WTC11 (cell line): ENCODE measurements at places on chromosomes 2 and 18. TPM values are rescaled to one million over a fixed set of nuclear protein-coding genes. Genes with fewer than 3 reads are reported as not detected.

DNA sequence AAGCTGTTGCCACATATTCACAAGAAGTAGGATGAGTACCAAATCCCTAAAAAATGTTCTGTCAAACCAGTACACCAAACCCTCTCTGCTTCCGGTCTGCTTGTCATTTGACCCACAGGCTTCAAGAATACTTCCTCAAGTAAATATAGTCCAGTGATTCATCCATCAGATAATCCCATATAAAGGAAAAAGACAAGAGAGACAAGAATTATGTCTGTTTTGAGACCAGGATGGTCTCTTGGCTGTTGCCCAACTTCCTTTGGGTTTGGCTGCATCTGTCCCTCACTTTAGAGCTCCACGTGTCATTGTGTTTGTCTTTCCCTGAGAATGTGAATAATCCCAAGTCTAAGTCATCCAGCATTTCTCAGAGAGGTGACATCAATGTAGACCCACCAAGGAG is 91.5 kb upstream of the NRP2 start:
- no peaks in the 10 kb centered on the region for H3K4me1 ChIP-seq
- no peak for DNase-seq
- H3K36me3 ChIP-seq, result no peaks in the 10 kb centered on the region
- no peak overlapping the region for H3K4me3 ChIP-seq

The TMBIM1 gene
- total RNA-seq, result 23.5 to 30.1 TPM (median 26.5 TPM) in 3 replicates

The SLC11A1 gene
- total RNA-seq, result 0.25 to 0.55 TPM (median 0.31 TPM) in 3 replicates

- DNase-seq, result peak; percentile 57
- no peak overlapping the region for H3K4me3 ChIP-seq
- no peaks in the 10 kb centered on the region for H3K27me3 ChIP-seq
- H3K27ac ChIP-seq, result no peak overlapping the region
- H3K36me3 ChIP-seq, result no peaks in the 10 kb centered on the region
These were observed 33.8 kb downstream of the HS1BP3 start for GRCh38 chr2:20617081-20617575.

DNA sequence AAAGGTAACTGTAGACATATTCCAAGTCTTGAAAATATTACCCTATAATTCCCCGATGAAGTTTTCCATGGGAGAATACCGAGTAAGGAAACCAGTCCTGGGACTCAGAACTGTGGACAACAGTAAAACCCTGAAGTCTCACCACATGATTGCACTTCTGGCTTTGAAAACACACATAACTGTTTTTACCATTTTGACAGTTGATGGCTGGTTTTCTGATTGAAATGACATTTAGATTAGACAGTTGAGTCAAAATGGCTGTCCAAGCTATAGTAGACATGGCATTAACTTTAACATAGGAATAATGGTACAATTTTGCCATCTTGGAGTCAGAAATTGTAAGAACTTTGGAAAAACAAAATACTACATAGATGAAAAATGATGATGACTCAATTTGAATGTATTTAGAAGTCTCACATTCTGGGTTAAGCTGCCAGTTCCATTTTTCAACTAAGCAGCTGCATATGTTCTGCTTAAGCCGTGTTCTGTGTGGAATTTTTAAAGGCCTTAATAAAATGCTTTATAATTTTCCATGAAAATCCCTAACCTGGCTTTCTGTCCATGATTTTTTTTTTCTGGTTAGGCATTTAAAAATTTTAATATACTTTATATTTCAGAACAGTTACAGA is 38.3 kb upstream of the WIPF1 start:
- no peaks in the 10 kb centered on the region for H3K36me3 ChIP-seq
- no peak overlapping the region for H3K27ac ChIP-seq
- H3K4me3 ChIP-seq, result no peak overlapping the region
- H3K27me3 ChIP-seq, result no peaks in the 10 kb centered on the region
- no peak for DNase-seq
- H3K4me1 ChIP-seq, result peaks cover 11% of the 10 kb centered on the region

The SPP2 gene
- not detected in 3 replicates for total RNA-seq

GRCh38 chr2:75277111-75277510 is 77.8 kb upstream of the TACR1 start:
- no peak overlapping the region for H3K4me3 ChIP-seq
- H3K4me1 ChIP-seq, result peaks cover 30% of the 10 kb centered on the region
- H3K36me3 ChIP-seq, result no peaks in the 10 kb centered on the region
- H3K27ac ChIP-seq, result no peak overlapping the region

The TMEM37 gene
- 7.6 to 9.6 TPM (median 8.5 TPM) in 3 replicates for total RNA-seq

- H3K4me1 ChIP-seq, result peaks cover 67% of the 10 kb centered on the region
- peaks cover 28% of the 10 kb centered on the region for H3K27me3 ChIP-seq
- peak; percentile 59 for DNase-seq
- H3K27ac ChIP-seq, result no peak overlapping the region
- no peaks in the 10 kb centered on the region for H3K36me3 ChIP-seq
These were observed 82.2 kb downstream of the CELF4 start for GRCh38 chr18:37483221-37483971.

DNA sequence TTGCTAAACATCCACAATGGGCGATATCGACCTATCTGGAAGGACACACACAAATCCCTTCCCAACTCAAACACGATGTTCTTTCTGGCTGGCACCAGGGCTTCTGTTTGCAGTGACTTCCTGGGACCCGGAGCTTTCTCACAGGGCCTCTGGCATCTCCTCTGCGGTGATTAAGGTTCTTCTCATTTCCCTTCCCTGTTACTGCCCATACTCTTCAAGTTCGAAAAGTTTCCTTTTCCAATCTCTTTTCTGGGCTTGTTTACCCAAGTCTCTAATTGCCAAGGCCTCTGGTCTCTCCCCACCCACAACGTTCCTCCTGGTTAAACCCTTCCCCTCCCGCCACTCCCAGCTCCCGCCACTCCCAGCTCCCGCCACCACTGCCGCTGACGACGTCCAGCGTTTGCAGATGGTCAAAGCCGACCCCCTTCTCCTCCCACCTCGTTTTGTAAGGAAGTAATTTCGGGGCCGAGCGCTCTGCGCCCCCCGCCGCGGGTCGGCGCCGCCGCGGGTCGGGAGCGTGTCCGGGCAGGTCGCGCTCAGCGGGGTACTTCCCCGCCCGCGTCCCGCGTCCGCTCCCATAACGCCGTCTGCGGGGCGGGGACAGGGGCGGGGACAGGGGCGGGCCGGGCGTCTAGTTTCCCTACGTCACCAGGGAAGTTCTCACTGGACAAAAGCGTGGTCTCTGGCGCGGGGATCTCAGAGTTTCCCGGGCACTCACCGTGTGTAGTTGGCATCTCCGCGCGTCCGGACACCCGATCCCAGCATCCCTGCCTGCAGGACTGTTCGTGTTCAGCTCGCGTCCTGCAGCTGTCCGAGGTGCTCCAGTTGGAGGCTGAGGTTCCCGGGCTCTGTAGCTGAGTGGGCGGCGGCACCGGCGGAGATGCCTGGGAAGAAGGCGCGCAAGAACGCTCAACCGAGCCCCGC is at the start of gene PMAIP1:
PMAIP1 (plus strand) TSS at position 699 of the 924 bp plus-strand sequence; CDS start at position 881, 182 bp downstream.
- peak within 1 kb of the TSS; percentile 93 for H3K4me3 ChIP-seq
- DNase-seq, result peak; percentile 91
- H3K27ac ChIP-seq, result peak within 1 kb of the TSS; percentile 99
- H3K36me3 ChIP-seq, result peaks cover 35% of the 10 kb centered on the region
- no peaks in the 10 kb centered on the region for H3K27me3 ChIP-seq

The RGPD4 gene
- 0.04 to 0.05 TPM in 2 of 3 replicates, not detected in the other for total RNA-seq

DNA sequence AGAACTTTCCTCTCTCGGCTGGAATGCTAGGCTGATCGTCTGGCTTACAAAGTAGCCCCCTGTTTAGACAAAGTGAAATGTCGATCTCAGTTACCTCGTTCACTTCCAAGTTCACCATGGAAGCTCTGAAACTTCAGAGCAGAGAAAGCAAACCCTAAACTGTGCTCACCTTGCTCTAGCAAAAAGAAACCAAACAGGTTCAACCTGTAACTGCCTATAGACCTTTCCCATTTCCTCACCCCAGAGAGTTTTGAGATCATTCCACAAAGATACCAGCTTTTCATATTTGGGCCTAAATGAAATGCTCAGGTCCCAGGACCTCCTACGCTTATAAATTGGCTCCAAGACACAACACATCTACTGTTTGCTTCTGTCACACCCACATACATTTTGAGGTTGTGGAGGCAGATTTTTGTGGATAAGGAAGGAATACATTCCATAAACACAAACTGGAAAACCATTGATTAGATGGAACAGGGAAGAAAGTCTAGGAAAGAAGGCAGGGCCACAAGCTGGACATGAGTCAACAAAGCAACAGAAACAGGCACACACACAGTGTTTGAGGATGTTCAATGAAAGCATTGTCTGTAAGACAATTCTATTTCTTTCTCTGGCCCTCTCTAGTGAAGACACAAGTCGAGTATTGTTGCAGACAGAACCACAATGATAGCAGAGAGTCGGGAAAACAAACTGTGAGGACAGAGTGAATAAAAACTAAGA is 52.8 kb upstream of the TGIF1 start:
- no peak overlapping the region for H3K27ac ChIP-seq
- no peak overlapping the region for H3K4me3 ChIP-seq
- no peaks in the 10 kb centered on the region for H3K27me3 ChIP-seq
- peaks cover 21% of the 10 kb centered on the region for H3K4me1 ChIP-seq
- DNase-seq, result no peak

GRCh38 chr2:203650860-203651613 is 55.4 kb upstream of the CD28 start:
- no peak overlapping the region for H3K27ac ChIP-seq
- no peaks in the 10 kb centered on the region for H3K36me3 ChIP-seq
- no peak overlapping the region for H3K4me3 ChIP-seq
- no peak for DNase-seq
- H3K4me1 ChIP-seq, result peaks cover 21% of the 10 kb centered on the region

DNA sequence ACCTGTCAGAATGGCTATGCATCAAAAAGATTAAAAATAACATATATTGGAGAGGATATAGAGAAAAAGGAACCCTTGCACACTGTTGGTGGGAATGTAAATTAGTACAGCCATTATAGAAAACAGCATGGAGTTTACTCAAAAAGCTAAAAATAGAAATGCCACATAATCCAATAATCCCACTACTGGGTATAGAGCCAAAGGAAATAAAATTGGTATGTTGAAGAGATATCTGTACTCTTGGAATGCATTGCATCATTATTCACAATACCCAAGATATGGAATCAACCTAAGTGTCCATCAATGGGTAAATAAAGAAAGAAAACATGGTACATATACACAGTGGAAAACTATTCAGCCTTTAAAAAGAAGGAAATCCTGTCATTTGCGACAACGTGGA is 77.2 kb downstream of the C1D start:
- H3K4me1 ChIP-seq, result no peaks in the 10 kb centered on the region
- no peak for DNase-seq
- H3K4me3 ChIP-seq, result no peak overlapping the region

DNA sequence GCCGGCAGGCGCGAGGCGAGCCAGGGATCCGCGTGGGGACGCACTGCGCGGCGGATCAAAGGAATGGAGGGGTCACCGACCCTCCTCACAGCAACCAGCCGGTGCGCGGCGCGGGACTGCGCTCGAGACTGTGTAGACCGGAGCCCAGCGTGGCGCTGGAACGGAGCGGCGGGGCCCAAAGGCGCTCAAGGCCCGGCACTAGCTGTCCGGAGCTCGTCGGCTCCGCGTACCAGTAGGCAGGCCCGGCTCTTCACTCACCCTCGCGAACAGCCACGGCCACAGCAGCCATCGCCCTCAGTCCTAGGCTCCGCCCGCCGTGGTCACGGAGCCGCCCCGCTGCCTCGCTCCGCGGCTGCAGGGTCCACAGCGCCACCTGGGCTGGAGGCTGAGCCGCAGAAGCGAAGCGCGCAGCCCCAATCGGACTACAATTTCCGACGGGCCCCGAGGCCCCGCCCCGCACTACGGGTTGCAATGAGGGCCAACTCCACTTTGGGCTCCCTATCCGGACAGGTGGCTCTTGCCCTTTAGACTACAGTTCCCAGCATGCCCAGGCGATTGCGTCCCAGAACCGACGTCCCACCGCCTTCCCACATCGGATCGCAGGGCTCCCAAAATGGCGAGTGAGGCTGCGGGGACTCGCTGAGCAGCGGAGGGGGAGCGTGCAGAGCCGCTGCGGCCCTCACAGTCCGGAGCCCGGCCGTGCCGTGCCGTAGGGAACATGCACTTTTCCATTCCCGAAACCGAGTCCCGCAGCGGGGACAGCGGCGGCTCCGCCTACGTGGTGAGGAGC is at the start of the genes EIF2B4 and SNX17:
EIF2B4 (minus strand) TSS at position 313 of the 790 bp plus-strand sequence; CDS start at position 289, 24 bp downstream.
SNX17 (plus strand) TSS at position 591 of the 790 bp plus-strand sequence; CDS start at position 719, 128 bp downstream.
- H3K27me3 ChIP-seq, result no peaks in the 10 kb centered on the region
- H3K4me1 ChIP-seq, result peaks cover 20% of the 10 kb centered on the region
- peak; percentile 99 for DNase-seq
- H3K27ac ChIP-seq, result peak within 1 kb of the TSS; percentile 96
- H3K36me3 ChIP-seq, result peaks cover 58% of the 10 kb centered on the region

DNA sequence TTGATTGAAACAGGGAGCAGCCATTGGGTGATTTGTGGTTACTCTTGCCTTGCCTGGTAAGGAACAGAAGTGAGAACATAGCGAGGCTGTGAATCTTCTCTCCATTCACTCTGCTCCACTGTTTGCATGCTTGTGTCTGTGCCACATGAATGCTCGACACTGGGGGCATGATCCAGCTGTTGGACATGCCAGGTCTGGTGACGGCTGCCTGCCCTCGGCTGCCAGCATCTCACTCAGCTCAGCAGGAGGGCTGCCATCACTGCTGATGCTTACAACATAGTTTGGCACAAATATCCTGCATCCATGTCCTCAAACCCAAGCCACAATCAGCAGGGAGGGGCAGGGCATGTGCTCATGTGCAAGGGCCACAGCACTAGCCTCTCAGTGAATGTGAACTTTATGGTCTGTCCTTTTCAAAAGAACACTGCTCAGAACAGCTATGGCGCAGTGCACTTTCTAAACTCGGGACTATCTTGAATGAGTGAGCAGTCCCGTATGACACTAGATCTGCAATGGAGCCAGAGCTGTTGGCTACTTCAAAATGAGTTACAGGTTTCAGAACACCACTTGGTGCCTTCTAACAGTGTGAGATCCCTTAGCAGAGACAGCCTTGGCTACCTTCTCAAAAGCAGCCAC is 126.3 kb downstream of the NRP2 start:
- no peak for DNase-seq
- H3K36me3 ChIP-seq, result no peaks in the 10 kb centered on the region
- H3K27ac ChIP-seq, result no peak overlapping the region
- H3K4me1 ChIP-seq, result peaks cover 23% of the 10 kb centered on the region
- peaks cover 2% of the 10 kb centered on the region; the same call in 1 of the 2 replicates for H3K27me3 ChIP-seq

DNA sequence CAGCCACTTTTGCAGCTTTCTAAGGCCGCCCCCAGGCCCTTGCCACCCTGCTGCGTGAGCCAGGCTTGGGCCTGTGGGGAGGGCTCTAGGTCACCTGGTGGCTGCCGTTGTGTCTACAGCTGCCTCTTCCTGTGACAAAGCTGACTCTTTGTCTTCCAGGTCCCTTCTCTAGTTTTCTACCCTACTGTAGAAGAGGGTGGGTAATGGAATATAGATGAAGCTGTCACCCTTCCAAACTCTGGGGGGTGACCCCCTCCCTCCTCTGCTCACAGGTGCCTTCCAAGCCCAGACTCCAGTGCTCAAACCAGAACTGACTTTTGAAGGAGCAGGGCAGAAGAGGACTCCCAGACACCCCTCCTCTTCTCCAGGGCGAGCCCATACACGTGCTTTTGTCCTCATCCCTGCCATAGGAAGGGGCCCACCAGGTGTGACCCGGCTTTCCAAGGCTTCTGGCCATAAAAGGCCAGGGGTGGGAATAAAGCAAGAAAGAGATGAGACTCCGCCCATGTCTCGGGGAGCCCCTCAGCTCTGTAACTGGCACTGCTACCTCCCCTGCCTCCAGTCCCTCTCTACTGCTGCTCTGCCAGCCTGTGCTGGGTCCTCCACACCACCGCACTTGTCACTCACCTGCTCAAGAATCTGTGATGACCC is 17.9 kb upstream of the SDC1 start:
- peaks cover 14% of the 10 kb centered on the region for H3K4me1 ChIP-seq
- H3K36me3 ChIP-seq, result no peaks in the 10 kb centered on the region; the same call in 1 of the 2 replicates
- H3K27ac ChIP-seq, result no peak overlapping the region
- DNase-seq, result peak; percentile 40
